CD4-positive, alpha-beta T cell treated with Interleukin-21 for 1 hour (primary cell): ENCODE measurements at places on chromosomes 11 and 22.

DNA sequence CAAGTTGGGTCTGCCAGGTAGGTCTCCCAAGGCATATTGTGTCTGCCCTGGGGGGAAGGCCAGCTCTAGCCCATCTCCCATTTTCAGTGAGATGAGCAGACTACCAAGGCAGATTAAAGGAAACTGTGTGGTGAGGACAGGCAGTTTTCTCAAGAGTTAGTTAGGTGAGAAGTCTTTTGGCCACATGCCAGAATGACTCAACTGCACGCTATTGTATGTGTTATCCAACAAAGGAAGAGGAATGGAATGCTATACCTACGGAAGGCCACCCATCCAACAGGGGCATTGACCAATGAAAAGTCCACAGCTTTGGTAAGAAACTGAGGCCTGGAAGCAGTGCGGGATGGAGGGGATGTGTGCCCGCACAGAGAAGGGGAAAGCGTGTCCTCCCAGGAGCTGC is 941.7 kb downstream of the NTM start:
- no peak for DNase-seq

DNA sequence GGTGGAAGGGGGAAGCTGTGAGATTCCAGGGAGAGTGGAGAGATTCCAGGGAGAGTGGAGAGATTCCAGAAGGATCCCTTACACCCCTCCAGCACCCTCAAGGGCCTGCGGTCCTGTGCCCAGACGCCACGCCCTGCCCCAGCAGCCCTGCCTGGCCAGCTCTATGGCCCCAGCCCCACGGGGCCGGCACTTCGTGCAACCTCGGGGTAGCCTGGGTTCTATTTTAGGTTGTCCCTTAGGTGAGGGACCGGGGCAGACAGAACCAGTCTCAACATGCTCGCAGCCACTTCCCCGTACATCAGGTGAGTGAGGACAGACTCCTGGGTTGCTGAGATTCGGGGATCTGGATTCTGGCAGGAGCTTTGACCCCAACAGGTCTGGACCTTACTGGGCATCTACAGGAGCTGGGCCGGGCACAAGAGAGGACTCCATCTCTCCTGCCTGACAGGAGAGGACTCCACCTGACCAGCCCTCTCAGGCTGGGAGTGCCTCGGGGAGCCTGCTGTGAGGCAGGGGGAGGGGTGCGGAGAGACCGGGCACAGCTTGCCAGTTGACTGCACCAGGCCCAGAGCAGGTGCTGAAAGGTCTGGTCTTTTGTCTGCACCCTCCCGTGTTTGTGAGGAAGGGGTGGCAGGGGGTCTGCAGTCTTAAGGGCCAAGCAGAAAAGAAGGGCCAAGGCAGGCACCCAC is 8.5 kb upstream of the ADORA2A start:
- DNase-seq = no peak

DNA sequence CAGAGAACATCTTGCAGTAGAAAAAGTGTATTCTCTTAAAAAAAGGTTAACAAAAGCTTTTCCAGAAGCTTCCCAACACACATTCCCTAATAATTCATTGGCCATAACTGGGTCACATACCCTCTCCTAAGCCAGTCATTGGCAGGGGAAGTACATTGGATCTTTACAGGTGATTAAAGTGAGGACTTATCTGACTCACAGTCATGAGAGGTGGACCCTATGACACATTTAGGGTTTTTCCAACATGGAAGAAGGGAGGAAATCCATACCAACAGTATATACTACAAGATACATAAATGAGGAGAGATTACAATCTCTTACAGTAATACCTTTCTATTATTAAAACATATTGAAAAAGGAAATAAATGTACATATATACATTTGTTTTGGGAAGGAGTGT is 72.2 kb downstream of the CCDC73 start:
- DNase-seq = no peak

GRCh38 chr11:133896028-133896427 is 50.7 kb upstream of the SPATA19 start:
- no peak for DNase-seq

DNA sequence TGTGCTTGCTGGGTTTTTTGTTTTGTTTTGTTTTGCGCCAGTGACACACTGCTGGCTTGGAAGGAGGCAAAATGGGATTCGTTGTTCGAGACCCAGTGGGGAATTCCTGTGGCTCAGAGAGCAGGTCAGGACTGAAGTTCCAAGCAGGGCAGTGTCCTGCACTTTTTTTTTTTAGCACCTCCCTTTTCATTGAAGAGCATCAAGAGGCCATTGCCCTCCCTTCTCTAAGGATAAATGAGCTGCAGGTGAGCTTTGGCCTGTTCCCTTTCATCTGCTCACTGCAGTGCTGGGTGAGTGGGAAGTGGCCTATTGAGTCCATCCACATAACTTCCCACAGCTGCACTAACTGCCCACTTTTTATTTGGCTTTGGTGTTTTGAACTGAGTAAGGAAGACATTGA is 87.8 kb downstream of the ARHGAP42 start:
- no peak for DNase-seq

- no peak for DNase-seq
Observed at GRCh38 chr11:122440811-122441665, 214.5 kb upstream of the UBASH3B start.

DNA sequence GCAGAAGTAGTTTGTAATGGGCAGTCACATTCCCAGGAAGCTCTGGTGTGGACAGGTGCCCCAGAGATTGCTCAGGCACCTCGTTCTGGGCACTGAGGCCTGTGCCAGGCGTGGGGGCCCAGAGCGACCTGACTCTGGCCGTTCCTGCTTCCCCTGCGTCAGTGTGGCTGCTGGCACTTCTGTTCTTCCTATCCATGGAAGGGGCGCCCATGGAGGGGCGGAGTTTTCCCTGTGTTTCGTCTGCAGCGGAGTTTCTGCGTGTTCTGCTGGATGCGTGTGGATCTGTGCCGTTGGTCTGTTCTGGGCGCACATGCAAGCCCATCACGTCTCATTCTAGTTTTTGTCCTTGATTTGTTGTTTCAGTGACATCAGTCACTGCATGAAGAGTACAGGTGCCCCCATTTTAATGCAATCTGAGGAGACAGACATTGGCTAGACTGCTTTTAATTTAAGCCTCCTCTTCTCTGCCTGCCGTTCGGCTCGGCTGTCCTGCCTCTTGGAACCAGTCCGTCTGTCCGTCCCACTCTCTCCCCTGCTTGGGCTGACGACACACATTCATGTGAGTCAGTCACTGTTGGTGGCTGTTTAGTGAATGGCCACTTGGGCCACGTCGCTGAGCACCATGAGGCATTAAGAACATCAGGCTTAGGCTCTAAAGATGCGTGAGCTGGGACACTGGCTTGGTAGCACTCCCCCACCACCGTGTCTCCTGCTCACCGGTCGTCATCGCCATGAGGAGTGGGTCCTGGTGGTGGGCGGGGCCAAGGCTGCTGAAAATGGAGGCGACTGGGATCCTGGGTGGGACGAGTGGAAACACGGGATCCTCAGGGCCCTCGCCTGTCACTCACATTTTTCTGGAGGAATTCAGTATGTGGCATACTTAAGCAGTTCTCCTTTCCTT is 255.8 kb downstream of the TBC1D22A start:
- DNase-seq = no peak

- no peak for DNase-seq
Observed at GRCh38 chr11:117456027-117456720, 128.5 kb downstream of the CEP164 start.

DNA sequence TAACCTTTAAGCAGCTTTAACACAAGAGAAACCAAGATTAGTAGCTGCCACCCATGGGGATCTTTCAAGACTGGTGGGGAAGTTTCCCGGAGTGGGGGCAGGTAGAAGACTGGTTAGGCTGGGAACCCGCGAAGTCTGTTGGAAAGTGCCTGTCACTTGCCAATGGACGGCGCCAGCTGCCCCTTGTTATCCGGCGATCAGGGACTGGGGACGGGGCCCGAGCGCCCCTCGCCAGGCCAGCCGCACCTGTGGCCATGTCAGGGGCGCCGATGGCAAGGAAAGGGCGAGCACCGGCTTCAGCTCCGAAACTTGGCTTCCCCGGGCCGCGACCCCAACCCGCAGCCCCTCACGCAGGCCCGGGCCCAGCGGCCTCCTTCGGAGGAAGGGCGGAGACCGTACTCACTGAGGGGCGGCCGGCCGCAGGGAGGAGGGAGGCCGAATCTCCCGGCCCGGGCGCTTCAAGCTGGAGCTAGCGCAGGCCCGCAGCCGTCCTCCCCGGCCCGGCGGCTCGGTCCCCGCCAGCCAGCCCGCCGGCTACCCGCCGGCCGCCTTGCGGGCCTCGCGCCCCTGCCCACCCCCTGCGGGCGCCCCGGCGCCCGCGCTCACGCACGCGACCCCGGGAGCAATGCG is 539 bp downstream of the EIF4ENIF1 start:
- peak; percentile 22 for DNase-seq

DNA sequence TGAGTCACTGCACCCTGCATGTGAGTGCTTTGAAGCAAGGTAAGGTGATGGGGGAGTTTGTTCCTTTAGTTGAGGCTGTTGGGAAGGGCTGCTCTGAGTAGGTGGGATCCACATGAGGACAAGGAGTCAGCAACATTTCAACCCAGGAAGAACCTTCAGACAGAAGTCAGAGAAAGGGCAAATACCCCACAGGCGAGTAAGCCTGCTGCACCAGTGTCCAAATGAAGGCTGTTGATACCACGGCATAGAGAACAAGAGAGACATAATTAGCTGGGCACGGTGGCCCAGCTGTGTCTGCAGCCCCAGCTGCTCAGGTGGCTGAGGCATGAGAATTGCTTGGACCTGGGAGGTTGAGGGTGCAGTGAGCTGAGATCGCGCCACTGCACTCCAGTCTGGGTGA is 54.3 kb upstream of the CLMP start:
- DNase-seq = no peak

GRCh38 chr11:112784323-112785073 is 176.7 kb upstream of the NCAM1 start:
- no peak for DNase-seq

- DNase-seq = no peak
Observed at GRCh38 chr11:126115127-126115495, 52.4 kb upstream of the CDON start.

DNA sequence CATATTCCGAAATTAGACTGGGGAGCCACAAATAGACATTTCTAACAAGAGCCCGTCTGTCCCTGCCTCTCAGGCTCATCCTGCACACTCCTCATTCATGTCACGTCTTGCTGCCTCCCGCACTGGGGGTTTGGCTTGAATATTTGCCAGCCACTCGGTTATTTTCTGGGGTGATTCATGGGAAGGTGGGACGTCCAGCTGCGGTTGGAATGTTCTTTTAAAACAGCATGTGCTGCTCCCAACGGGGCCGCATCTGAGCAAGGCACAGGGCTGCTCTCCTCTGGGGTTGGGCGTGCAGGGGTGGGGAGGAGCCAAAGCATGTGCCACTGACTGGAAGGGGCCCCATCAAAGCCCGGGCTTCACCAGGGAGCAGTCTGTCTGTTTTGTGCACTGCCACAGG is 25.9 kb upstream of the SLC5A4 start:
- no peak for DNase-seq

GRCh38 chr22:46678785-46679700 is 58.9 kb downstream of the GRAMD4 start:
- no peak for DNase-seq
